ENCODE measurements at places on chromosomes 2 and 18.

- DNase-seq, result no peak
Observed at GRCh38 chr2:227010433-227010832, 153.6 kb downstream of the COL4A4 start.

- no peak for DNase-seq
Observed at GRCh38 chr18:55489034-55489986, 98.7 kb downstream of the TCF4 start.

DNA sequence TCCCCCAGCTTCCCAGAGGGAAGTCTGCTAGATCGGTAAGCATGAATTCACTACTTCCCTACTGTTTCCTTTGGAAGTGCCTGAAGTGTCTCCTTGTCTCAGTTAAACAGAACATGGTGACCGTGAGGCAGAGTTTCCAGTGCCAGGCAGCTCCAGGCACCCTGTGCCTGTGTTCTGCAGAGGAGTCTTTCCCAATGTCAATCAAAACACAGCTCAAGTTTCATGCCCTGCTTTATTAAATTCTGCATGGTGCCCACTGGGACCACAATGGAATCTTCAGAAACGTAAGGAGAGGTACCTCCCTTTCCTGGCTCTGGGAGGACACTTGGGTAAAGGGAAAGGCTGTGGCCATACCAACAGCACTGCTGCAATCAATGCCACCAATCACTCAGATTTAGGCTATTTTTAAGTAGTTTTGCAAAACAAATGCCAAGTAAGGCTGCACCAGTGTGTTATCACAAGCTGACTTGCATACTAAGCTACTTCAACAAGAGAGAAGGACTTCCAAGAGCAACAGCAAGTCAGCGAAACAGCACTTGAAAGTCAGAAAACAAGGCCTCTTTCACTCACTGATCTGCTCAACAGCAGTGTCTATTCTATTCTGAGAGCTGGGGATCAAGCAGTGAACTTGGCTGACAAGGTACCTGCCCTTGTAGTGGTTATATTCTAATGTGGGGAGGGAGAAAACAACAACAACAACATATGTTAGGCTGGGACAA is 14.9 kb downstream of the LPIN2 start:
- DNase-seq, result no peak

DNA sequence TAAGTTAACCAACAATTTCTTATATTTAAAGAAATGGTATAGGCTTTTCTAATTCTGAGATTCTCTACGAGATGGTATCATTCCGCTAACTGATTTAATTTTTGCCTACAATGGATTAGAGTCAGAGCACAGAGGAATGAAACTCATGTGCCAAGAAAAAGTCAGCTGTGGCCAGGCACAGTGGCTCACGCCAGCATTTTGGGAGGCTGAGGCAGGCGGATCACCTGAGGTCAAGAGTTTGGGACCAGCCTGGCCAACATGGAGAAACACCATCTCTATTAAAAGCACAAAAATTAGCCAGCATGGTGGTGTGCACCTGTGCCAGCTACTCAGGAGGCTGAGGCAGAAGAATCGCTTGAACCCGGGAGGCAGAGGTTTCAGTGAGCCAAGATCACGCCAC is 17.0 kb upstream of the TTN start:
- no peak for DNase-seq

DNA sequence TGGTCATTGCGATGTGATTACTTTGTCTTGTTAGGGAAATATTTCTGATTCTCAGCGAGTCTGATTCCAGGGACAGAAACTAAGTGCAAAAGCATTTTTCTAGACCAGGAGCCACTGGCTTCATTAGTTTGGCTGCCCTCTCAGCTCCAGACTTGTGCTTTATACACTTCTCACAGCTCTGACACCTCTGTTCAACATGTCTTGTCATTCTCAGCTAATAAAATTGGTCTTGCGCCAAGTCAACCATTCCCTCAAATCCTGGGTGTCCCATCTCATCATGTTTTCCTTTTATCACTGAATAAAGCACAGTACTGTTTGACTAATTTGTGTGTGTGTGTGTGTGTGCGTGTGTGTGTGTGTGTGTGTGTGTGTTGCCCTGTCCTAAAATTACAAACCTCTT is 215.5 kb upstream of the EPHA4 start:
- no peak for DNase-seq

DNA sequence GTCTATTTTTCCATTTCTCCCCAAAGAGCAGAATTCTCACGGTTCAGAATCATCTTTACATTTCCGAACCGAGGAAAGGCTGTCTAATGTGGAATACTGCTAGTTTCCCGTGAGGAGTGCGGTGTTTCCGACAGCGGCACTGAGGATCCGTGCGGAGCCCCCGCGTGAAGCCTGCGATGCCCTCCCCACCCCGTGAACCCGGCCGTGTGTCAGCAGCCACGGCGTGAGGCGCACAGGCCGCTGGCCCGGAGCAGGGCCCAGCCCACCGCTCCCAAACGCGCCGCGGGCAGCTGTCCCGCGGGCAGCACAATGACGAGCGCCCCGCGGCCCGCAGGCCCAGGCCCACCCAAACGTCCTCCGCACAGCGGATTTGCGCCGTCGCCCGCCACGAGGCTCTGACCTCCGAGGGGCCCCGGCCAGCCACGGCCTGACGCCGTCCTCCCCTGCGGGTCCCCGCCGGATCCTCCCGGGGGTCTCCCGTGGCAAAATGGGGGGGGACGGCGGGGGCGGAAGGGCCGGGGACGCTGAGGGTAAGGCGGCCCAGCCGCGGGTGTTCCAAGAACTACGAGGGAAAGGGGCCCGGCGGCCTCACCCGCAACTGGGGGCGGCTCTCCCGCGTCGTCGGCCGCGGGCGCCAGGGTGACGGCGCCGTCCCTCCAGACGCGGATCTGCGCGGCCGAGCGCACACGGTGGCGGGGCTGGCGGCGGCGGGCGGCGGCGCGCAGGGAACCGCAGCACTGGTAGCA is 796 bp downstream of the SPIRE1 start:
- DNase-seq, result no peak

- DNase-seq, result no peak
Observed at GRCh38 chr18:26650310-26651268, 102.2 kb upstream of the KCTD1 start.

- no peak for DNase-seq
Observed at GRCh38 chr2:47259829-47260228, 104.7 kb upstream of the STPG4 start.

DNA sequence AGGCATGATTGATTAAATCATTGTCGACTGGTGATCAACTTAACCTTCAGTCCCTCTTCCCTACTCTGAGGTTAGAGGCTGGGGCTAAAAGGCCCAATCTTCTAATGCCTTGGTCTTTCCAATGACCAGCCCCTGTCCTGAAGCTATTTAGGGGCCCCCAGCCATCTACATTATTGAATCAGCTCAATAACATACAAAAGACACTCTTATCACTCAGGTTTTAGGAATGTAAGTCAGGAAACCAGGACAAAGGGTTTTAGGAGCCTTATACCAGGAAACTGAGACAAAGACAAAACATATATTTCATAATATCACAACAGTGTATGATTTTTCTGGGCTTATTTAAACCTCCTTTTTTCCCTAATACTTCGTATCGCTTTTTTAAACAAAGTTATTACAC is 198.6 kb downstream of the RNF152 start:
- no peak for DNase-seq

GRCh38 chr2:182954789-182955188 is 83.5 kb downstream of the NCKAP1 start:
- no peak for DNase-seq

GRCh38 chr2:84989927-84990326 is 19.0 kb downstream of the KCMF1 start:
- no peak for DNase-seq

GRCh38 chr2:120937686-120938044 is 202.0 kb downstream of the GLI2 start:
- no peak for DNase-seq

DNA sequence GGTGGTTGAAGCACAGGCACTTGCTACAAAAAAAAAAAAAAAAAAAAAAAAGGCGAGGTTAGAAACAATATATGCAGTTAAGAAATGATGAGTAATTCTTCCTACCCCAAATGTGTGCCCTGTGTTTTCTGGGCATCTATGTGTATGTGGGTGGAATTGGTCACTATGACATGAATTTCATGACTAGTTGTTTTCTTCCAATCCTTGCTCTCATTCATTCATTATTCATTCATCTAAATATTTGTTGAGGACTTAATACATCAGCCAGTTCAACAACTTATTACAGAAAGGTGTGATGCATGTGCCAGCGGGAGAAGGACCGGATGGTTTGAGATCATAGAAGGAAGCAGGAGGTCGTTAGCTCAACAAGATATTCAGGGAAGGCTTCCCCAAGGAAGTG is 8.3 kb upstream of the EGR4 start:
- DNase-seq, result no peak

DNA sequence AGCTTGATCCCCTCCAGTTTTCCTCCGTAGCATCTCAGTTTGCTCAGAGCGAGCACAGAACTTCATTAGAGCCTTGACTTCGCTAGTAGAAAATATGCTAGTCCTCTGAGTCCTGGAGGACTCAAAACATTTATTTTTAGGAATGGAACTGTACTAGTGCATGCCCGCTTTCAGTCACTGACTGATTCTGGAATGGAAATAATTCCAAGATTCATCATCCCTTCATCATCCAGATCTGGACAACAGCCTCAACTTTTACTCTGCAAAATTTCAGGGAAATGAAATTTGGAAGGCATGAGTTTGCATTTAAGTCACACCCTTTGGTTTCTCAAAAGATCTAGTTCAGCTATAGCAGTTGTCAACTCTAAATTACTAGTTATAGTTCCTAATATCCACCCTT is 304.6 kb downstream of the XIRP2 start:
- DNase-seq, result no peak

- no peak for DNase-seq
Observed at GRCh38 chr2:211503856-211504255, 947.5 kb downstream of the CPS1 start.

GRCh38 chr2:109554758-109555157 is 59.0 kb downstream of the SEPTIN10 start:
- no peak for DNase-seq

- DNase-seq, result no peak
Observed at GRCh38 chr2:172109256-172109987, 6.7 kb upstream of the DLX2 start.
